ENCODE measurements at places on chromosomes 2 and 18.

GRCh38 chr2:68251187-68251854 is 1.0 kb downstream of the PPP3R1 start:
- peak; percentile 82 for DNase-seq

GRCh38 chr2:163626639-163627109 is 109.1 kb downstream of the FIGN start:
- no peak for DNase-seq

DNA sequence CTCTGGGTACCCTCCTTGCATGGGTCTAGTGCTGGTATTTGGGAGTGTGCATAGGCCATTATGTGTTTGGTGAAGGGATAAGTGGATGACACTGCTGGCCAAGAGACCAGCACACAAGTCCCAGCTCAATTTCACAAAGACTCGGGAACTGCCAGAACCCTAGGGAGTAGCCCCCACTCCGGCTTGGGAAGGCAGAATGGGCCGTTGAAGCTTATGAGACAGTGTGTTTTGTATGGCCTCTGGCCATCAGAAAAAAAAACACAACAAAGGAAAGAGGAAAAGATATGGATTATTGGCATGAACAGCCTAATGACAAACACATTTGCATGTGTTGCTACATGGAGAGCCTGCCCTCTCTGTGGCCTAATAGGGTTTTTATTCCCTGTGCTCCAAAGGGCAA is 144.2 kb downstream of the TTC32 start:
- DNase-seq, result no peak

- DNase-seq, result no peak
Observed at GRCh38 chr2:102622646-102623045, 3.3 kb downstream of the SLC9A2 start.

DNA sequence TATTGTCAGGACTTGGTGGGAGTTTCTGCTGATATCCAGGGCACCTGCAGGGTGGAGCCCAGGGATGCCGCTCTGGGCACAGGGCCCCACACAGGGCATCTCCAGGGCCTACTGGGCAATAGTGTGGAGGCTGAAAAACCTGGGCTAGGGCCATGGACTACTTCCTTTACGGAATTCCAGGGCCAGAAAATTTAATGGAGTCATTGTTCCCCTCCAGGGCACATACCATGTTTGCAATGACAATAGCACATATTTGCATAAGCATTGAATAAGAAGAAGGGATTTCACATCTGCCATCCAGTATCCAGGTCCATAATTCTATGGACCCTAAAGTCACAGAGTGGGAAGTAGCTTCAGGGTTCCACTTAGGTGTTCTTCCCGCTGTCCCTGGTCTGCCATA is 103.8 kb upstream of the TPO start:
- no peak for DNase-seq
